ENCODE measurements at places on chromosomes 6 and 20.

- no peak for DNase-seq
Measured at GRCh38 chr6:122719176-122719575, 60.3 kb upstream of the FABP7 start.

GRCh38 chr20:2101057-2101864 is at the start of gene STK35:
TSS of gene STK35 (plus strand) at chr20:2101827. CDS start at chr20:2101882, 55 bp downstream.
- DNase-seq, result no peak

GRCh38 chr20:10946124-10946880 is 272.5 kb upstream of the JAG1 start:
- DNase-seq, result no peak

DNA sequence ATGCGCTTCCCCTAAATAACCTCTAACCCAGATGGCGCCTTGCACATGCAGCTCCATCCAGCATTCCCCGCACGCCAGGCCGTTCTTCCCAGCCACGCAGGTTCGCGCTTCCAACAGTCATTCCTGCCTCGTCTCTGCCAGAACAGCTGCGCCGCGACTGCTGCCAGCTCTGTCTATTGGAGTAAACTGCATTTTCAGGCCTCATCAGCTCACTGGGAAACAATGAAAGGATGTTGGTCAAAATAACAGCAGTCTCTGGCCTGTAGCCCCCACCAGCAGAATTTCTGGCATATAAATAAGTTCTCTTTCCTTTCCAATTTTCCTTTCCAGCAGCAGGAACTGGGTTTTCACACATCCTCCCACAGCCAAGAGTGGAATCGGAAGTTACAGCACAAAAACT is 14.6 kb downstream of the NRSN1 start:
- peak; percentile 76 for DNase-seq

GRCh38 chr6:85594197-85594930 is 706 bp upstream of the SNX14 start:
- no peak for DNase-seq

DNA sequence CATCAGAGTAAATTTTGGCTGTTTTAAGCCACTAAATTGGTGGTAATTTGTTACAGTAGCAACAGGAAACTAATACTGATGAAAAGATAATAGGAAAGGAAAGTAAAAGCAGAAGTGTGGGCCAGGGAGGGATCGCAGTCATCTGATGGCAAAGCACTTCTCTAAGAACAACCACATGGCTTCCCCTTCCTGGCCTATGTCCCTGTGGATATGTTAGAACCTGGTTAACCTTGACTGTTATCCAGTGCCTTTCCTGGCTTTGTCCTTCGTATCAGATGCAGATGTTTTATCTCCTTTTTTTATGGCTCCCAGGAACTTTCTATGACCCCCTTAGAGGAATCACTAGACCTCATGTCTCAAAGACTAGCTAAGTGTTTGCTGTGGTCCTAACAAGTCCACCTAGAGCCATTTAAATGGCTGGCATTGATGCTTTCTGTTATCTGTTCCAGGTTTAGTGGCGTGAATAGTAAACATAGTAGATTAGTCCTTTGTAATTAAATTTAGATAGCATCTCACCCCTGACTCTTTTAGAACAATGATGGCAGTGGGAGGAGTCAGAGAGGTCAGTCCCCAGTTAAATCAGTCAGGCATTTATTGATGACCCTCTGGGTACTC is 79.2 kb upstream of the PHACTR2 start:
- no peak for DNase-seq

DNA sequence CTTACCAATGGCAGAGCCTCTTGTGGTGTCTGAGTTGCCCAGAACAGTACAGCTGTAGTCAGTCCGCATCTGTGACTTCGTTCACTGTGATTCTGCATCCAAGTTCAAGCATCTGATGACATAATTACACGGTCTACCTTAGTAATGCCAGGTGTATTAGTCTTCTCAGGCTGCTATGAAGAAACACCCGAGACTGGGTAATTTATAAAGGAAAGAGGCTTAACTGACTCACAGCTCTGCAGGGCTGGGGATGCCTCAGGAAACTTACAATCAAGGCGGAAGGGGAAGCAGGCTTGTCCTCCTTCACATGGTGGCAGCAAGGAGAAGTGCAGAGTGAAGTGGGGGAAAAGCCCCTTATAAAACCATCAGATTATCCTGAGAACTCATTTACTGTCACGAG is 163.9 kb upstream of the SULF2 start:
- DNase-seq, result no peak

- DNase-seq, result no peak
Measured at GRCh38 chr6:54493138-54493537, 184.9 kb downstream of the TINAG start.

DNA sequence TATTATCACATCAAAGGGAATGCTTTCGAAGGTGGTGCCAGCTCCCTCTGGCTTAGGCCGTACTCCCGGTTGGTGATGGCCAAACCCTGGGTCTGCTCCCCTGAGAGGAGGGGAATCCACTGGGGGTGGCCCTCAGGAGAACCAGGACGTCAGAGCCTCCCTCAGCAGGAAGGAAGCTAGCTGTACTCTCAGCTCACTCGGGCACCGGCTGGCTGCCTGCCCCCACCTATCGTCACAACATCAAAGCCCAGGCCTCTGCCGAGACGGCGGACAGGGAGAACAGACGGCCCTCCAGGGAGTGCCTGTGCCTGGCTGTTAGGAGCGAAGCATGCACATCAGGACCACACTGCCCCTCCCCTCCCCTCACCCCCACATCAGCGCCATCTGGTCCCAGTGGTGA is 9.2 kb upstream of the PGC start:
- DNase-seq, result peak; percentile 30

GRCh38 chr6:169092375-169092774 is 161.3 kb downstream of the THBS2 start:
- DNase-seq, result no peak

- no peak for DNase-seq
Measured at GRCh38 chr6:45375449-45375848, 2.3 kb downstream of the SUPT3H start.

Measured in Right ventricle myocardium superior (tissue), 1 donor.